ENCODE measurements at places on chromosomes 1 and 21.

- no peak for DNase-seq
These were observed 57.2 kb upstream of the SGIP1 start for GRCh38 chr1:66476774-66477173.

GRCh38 chr1:54221113-54221834 is 21.3 kb downstream of the MRPL37 start:
- DNase-seq, result no peak

DNA sequence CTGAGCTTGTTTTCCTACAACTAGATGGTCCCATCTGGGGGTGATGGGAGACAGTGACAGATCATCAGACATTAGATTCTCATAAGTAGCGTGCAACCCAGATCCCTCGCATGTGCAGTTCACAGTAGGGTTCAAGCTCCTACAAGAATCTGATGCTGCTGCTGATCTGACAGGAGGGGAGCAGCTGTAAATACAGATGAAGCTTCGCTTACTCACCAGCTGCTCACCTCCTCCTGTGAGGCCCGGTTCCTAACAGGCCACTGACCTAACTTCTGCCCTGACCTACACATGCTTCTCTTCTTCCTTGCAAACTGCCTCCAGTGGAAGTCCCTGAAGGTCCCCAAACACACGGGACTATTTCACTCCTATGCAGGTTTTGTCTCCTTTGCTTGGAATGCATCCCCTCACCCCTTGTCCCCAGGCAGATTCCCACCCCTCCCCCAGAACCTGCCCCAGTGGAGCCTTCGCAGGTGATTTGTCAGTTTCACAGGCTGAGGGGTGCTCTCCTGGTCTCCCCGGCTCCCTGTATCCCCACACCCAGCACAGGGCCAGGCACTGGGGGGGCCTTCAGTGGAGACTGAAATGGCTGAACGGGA is 5.7 kb upstream of the ZBTB48 start:
- no peak for DNase-seq

GRCh38 chr1:22687191-22687590 is 23.4 kb upstream of the EPHB2 start:
- no peak for DNase-seq

- DNase-seq, result no peak
These were observed 544 bp downstream of the PPM1J start for GRCh38 chr1:112714313-112715263.

GRCh38 chr21:45998276-45998701 is 16.7 kb downstream of the COL6A1 start:
- DNase-seq, result no peak

GRCh38 chr1:38953433-38953860 is 11.8 kb upstream of the RHBDL2 start:
- no peak for DNase-seq

DNA sequence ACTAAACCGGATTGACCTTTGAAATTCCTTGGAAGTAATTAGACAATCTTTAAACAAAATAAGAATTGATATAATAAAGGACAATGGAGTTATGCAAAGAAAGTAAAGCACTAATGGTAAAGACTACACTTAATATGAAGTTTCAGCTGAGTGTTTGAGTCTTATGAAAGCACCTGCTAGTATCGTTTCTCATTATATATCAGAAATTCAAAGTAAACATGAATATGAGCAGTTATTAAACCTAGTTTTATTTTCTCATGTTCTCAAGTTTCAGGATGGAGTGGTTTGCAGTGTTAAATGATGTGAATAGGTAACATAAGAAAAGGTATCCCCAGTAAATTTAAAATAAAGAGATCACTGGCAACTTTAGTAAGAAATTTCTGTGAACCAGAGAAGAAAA is 188.6 kb downstream of the ZP4 start:
- DNase-seq, result no peak

Measured in stimulated activated CD8-positive, alpha-beta memory T cell treated with anti-CD3 and anti-CD28 coated beads, Interleukin-2, amount 100 ng/mL, for 48 hours (primary cell).